HFFc6 (cell line): ENCODE measurements at places on chromosomes 5 and 9. TPM values are rescaled to one million over a fixed set of nuclear protein-coding genes. Genes with fewer than 3 reads are reported as not detected.

The MOB3B gene
- not detected in 3 replicates for total RNA-seq

The ASTN2 gene
- total RNA-seq = 8.2 to 9.7 TPM (median 8.6 TPM) in 3 replicates

The MYORG gene
- total RNA-seq = 1.3 to 1.7 TPM (median 1.5 TPM) in 3 replicates

The NEURL1B gene
- total RNA-seq = 2.0 to 7.6 TPM (median 4.4 TPM) in 3 replicates

The ANKRD20A1 gene
- not detected in 3 replicates for total RNA-seq

The TNFSF15 gene
- total RNA-seq = 0.02 to 0.20 TPM (median 0.11 TPM) in 3 replicates

The ADAMTS13 gene
- total RNA-seq = 0.72 to 1.6 TPM (median 1.2 TPM) in 3 replicates

The SPINK1 gene
- total RNA-seq = not detected in 3 replicates

- DNase-seq = no peak
Measured at GRCh38 chr9:123361086-123361730, 5.2 kb downstream of the CRB2 start.

DNA sequence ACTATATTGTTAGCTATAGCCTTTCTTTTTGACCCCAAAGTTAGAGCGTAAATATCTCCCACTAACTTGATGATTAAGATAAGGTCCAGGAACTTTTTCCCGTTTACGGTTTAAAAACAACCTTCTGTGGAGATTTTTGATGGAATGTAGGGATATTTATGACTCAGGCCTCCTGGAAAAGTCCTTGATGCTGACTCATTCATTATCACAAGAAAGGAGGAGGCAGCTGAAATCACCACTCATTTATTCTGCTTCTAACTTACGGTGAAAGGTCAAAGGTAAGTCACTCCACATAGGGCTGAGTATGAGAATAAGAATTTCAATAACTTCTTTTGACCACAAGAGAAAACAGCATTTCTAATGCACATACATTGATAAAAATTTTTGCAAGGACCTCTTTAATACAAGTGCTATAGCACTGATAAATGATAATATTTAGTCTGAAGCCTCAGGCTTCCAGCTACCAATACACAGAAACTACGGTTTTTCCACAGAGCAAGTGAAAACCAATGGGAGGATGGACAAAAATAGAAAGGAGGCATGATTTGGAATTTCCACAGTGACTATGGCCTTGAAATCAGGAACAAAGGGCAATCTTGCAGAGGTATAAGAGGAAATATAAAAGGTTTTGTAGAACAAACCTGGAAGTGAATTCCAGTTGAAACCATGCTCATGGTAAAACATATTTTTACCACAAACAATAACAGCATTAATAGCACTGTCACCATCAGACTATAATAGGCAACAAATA, 146.5 kb downstream of the PPP2R2B start:
- DNase-seq = peak; percentile 76

GRCh38 chr5:115961381-115962238, 665 bp upstream of the LVRN start:
- DNase-seq = peak; percentile 65

GRCh38 chr9:119004618-119004990, 364.6 kb downstream of the BRINP1 start:
- peak; percentile 71 for DNase-seq

GRCh38 chr9:18903450-18903849, 129.6 kb downstream of the SAXO1 start:
- no peak for DNase-seq

DNA sequence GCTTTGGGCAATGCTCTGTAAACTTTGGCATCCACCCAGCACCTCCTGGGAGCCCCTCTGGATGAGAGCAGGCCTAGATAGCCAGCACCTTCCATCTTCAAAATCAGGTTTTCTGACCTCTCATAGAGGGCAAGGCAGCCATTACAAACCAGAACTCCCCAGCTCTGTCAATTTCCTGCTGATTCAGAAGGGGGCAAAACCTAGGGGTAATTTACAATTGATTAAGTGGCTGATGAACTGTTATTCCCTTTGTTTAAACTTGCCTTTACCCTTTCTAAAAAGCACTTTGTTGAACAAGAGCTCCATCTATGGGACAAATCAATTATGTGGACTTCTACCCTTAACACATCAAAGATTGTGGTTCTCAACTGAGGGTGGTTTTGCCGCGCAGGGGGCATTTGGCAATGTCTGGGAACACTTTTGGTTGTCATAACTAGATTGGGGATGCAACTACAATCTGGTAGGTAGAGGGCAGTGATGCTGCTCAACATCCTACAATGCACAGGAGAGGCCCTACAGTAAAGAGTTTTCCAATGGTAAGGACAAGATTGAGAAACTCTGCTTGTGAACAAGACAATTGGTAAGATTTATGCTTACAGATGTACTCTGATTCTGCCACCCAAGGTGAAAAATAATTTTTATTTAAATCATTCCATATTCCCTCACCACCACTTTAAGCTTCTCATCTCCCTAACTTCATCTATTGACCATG, 184.1 kb downstream of the MARCHF11 start:
- DNase-seq = peak; percentile 38

- DNase-seq = no peak
Measured at GRCh38 chr5:7397937-7398336, 2.0 kb downstream of the ADCY2 start.

GRCh38 chr5:111132076-111132475, 39.9 kb downstream of the WDR36 start:
- no peak for DNase-seq

- peak; percentile 58 for DNase-seq
Measured at GRCh38 chr5:114391321-114391720, 29.5 kb downstream of the KCNN2 start.

DNA sequence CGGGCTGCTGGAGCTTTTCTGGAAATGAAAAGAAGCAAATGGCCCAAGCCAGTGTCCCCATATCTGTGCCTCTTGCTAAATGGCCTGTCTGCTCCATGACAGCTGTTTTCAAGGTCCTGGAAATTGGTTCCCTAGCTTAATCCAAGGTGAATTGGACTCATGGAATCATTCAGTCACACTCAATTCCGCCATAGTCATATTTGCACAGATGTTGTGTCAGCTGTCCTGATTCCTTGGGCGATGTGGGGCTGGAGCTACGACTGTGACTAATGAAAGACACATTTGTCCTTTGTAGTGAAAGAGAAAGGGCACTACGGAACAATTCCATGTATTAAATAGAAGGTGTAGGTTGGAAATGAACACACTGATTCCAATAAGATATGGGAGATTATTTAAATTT, 102.9 kb upstream of the MEGF10 start:
- no peak for DNase-seq

DNA sequence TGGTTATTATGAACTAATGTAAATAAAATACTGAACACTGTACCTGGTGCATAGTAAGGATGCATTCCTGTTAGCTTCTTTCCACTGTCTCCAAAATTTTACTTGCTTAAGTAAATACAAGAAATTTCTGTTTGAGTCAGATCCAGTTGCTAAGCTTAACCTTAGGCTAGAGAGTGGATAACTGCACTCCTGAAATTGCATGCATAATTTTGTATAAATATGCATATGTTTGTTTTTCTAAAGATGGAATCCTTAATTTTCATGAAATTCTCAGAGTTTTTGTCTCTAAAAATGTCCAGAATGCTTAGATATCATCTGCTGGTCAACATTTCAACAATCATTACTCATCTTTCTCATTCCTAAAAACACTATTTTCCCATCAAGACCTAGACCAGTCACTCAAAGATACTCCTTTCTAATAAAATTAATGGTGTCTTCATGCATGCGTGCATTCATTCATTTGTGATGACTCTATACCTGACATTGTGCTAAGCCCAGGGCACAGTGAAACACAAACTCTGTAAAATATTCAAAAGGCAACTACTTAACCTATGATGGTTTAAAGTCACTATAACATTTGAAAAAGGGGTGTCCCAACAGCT, 284.8 kb downstream of the SEC61B start:
- no peak for DNase-seq

DNA sequence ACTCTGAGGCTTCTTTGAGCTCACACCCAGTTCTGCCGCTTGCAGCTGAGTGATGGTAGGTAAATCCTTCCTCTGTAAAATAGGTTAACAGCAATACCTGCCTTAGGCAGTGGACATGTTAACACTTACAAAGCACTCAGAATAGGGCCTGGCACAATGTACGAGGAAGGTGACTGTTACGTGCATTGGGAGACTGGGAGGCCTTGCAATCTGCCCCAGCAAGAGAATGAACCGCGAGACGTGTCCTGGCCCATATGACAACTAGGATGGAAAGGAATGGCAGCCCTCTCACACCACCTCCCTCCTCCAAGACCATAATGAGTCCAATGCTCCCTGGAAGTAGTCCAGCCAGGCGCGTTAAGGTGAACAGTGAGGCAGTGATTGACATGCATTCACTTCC, 23.1 kb upstream of the AKNA start:
- no peak for DNase-seq

DNA sequence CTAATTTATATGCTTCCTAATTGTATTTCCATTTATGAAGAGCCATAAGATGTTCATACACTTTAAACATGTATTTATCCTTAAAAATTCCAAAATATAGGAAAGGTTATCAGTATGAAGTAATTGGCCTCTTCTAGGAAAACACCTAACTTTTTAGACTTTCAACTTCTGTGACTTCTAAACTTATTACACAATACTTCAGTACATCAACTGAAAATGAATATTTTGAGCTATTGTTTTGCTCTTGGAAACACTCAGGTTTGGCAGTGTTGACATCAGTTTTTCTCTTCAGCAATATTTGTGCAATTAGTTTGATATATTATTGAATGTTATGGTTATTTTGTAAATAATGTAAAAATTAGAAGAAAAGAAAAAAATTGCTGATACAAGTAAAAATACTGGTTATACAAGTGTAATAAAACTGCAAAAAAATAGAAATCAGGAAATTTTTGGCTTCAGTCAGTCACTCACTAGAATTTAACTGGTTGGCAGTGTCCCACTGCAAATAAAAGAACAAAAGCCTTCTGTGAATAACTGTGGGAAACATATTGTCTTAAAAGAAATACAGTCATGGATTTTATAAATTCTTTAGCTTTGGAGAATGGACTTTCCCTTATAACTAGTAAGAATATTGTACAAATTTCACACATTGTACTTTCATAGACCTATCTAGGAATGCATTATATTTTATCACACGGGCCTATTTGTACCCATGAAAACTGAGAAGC, 635.9 kb downstream of the TLE1 start:
- no peak for DNase-seq

GRCh38 chr5:12805165-12805698, 901.0 kb upstream of the CTNND2 start:
- DNase-seq = no peak

DNA sequence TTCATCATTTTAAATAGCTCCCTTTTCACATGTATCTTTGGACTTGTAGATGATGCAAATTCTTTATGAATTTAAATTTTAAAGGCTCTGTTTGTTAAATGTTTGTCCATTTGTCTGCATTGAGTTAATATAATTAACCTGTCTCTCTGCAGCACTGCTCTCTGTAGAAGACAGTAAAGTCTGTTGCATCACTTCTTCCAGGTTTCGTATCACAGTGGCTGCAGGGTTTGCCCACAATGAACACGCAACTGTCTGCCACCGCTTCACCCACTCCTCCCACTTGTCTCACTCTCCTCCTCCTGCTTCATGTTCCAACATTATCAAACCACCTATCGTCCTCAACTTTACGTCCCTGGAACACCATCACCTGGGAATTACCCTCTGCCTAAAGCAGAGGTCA, 231.3 kb upstream of the SLC30A5 start:
- DNase-seq = no peak
